Fibroblast of upper back skin (primary cell): ENCODE measurements at places on chromosomes 5 and 9.

DNA sequence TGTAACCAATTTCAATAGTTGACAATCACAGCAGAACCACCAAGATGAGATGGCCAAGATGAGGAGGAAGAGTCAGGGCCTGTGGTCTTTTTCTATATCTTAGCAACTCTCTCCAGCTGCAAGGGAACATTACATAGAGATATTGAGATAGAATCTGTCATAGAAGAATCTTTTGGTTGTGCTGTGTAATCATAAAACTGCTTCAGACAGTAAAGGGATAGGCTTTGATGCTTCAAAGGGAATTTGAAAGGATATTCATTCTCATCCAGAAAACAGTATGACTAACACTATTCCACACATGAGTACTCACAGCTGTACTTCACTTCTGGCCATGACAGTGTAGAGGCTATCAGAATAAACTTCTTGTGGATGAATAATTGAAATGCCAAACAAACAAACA, 145.9 kb downstream of the YIPF5 start:
- DNase-seq, result peak; percentile 72

DNA sequence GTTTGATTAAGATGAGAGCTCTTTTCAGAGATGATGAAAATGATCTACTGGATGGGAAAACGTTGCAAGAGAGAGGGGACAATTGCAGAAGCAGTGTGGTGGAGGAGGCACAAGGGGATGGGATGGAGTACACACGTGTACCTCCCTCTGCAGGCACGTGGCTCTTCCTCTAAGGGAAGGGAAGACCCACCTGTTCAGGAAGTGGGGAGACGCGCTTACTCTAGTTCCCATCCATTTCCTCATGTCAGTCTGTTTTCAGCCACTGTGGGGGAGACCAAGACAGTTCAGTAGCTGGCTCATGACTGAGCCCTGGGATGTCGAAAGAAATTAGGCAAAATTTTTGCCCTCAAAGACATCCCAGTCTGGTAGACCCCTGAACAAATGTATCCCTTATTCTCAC, 619.2 kb upstream of the CLINT1 start:
- DNase-seq, result no peak

GRCh38 chr9:134811673-134812342, 68.8 kb upstream of the FCN2 start:
- DNase-seq, result peak; percentile 96

DNA sequence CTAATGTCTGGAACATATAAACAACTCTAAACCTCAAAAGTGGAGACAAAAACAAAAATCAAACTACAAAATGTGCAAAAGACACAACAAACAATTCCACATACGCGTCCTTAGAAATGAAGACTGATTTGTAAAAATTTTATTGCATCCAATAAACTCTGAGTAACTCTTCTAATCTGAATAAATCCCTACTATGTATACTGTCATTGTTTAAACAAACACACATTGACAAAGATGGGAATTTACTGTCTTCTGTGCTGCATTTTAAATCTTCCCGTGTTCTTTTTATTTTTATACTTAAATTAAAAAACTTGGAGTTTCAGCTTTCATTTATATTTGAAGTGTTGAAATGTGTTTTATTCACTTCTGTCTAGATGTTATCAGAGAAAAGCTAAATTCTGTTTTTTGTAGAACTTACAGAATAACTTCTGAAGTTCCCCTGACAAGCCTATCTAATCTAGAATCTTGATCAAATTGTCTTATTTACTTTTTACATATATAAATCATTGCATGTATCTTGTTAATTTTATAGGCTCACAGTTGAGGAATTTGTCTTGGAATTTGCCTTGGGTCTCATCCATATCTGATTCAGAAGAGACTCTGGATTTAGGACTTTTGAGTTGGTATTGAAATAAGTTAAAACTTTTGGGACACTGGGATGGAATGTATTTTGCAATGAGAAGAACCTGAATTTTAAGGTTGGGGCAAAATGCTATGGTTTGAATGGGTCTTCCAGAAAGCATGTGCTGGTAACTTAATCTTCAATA, 2064.4 kb upstream of the C9orf72 start:
- DNase-seq, result peak; percentile 73

DNA sequence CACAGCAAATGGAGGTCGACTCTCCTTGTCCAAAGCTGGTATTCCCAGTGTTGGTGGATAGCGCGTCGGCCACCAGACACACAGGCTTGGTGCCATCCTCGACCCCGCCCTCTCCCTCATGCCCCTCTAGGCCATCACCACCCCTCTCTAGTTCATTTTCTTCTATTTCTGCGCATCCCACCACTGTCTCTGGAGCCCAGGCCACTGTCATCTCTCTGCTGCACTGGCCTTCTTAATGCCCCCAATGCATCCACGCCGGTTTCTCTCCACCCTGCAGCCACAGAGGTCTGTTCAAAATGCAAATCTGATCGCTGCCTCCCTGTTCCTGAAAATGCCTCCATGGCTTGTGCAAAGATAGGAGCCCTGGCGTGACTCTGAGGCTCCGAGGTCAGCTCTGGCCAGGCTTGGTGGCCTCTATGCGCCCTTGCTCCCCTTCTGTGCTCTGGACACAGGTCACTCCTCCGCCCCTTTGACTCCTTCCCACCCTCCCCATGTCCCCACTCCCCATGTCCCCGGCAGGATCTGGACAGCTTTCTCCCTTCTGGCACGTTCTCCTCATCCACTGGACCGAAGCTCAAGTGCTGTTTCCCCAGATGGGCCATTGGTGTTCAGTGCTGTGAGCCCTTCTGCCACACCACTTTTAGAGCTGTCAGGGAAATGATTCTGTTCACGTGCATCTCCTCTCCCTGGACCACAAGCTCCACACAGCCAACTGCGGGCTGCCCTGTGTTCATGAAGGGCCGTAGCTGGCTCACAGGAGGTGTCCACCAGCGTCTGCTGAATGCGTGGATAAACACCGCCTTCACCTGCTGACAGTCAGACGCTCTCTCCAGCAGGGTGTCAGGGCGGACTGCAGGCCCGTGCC, 59.5 kb upstream of the RNF130 start:
- DNase-seq, result no peak

GRCh38 chr5:32935283-32935682, 224.2 kb downstream of the NPR3 start:
- DNase-seq, result no peak

- no peak for DNase-seq
Observed at GRCh38 chr9:84750152-84750865, 80.8 kb downstream of the NTRK2 start.
